ENCODE measurements at places on chromosomes 4 and X.

DNA sequence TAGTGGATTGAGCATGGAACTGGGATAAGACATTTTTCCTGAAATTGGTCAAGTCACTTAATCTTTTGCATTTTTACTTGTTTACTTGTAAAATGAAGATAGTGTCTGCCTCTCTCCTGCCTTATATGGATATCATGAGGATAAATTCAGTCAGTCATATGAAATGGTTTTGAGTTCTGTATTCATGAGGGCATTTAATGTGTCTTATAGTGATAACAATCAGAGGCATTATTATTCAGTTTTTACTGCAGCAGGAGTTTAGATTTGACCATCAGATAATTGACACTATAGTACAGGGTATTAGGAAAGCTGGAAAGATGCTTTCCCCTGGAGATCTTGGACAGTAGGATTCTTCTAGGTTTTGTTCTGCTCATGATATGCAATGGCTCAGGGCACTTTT lies 26.0 kb downstream of the NPNT start:
- DNase-seq = no peak

GRCh38 chrX:130984782-130985181 lies 73.4 kb upstream of the ARHGAP36 start:
- DNase-seq = no peak

DNA sequence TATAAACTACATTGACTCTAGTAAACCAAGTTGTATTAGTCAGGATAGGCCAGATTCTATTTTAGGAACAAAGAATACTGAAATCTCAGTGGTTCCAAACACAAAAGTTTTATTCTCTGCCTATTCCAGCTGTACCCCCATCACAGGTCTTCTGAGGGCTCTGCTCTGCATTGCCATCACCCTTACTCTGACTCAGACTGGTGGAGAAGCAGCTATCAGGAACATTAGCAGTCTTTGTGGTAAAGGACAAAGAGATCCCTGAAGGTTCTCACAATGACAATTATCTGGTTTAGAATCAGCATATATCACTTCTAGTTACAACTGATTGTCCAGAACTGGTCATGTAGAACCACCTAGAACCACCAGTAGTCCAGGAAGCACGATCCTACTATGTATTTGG lies 251.1 kb downstream of the GLUD2 start:
- DNase-seq = no peak

GRCh38 chr4:4859799-4860599 lies 534 bp downstream of the MSX1 start:
- no peak for DNase-seq

GRCh38 chr4:68494688-68495087 lies 47.4 kb downstream of the TMPRSS11E start:
- DNase-seq = no peak

DNA sequence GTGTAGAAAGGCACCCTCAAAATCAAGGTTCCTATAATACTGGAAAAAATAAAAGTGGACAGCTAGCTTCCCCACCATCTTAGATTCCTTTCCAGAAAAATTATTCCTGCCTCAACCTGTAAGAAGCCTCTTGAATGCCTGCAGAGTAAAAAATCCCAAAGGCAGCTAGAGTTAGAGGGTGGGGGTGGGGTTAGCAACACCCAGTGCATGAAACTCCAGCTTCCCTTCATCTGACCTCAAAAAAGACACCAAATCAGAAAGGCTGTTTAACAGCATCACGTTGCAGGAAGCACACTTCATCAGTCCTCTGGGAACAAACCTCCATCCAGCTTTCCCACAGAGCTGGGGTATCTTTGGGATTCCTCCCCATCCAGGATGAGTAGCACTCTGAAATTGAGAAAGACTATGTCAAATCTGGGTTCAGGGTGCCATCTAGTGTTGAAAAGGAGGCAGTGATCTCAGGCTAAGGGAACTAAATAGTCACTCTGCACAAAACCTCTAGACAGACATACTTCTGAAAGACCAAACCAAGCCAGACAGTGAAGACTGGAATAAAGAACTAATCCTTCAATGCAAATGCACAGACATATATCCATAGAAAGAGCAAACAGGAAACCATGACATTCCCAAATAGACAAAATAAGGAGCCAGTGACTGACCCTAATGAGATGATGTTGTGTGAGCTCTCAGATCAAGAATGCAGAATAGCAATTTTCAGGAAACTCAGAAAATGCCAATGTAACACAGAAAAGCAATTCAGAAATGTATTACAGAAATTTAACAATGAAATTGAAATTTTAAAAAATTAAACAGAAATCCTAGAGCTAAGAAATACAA lies 97.9 kb downstream of the ARHGEF9 start:
- DNase-seq = no peak

DNA sequence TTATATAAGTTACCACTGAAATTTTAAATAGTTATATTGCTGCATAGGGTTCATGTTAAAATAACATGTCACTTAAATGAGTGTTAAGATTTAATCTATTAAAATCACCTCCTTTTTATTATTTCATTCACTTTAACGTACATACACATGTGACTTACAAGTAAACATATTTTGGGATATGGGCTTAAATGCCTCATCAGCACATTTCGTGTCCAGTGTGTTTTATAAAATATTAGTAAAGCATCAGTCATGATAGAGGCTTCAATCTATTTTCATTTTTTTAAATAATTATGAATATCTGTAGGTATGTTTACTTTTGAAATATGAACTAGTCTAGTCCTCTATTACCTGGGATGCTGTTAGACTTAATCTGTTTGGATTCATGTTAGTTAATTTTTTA lies 143.6 kb downstream of the NPNT start:
- DNase-seq = no peak

DNA sequence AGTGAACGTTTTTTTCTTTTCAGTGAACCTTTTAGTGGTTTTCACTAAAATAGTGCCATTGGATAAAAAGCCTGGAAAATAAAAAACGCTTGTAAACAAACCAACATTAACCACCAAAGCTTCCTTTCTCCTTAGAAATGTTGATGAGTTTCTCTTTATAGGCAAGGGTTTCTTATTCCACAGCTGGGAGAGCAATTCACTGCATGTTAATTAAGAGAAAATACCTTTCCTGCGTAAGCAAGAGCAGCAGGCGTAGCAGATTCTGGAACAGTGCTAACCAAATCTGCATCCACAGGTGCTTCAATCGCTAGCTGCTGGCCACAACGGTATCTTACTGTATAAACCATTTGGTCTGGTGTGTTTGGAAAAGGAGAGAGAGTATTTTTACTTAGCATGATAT lies 13.3 kb upstream of the AASDH start:
- no peak for DNase-seq

- DNase-seq = no peak
These were observed 24.3 kb downstream of the HS3ST1 start for GRCh38 chr4:11404431-11404830.

DNA sequence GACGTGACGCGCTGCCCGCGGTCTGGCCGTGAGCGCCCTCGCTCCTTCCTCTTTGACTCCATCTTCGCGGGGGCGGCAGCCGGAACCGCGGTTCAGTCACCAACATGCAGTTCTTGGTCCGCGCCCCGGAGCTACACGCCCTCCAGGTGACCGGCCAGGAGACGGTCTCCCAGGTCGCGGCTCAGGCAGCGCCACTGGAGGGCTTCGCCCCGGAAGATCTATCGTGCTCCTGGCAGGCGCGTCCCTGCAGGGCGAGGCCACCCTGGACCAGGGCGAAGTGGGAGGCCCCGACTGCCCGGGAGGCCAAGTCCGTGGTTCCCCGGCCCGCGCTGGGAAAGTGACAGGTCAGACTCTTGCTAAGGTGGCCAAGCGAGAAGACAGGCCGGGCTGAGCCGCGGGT lies 2.9 kb downstream of the TRIML2 start:
- no peak for DNase-seq

DNA sequence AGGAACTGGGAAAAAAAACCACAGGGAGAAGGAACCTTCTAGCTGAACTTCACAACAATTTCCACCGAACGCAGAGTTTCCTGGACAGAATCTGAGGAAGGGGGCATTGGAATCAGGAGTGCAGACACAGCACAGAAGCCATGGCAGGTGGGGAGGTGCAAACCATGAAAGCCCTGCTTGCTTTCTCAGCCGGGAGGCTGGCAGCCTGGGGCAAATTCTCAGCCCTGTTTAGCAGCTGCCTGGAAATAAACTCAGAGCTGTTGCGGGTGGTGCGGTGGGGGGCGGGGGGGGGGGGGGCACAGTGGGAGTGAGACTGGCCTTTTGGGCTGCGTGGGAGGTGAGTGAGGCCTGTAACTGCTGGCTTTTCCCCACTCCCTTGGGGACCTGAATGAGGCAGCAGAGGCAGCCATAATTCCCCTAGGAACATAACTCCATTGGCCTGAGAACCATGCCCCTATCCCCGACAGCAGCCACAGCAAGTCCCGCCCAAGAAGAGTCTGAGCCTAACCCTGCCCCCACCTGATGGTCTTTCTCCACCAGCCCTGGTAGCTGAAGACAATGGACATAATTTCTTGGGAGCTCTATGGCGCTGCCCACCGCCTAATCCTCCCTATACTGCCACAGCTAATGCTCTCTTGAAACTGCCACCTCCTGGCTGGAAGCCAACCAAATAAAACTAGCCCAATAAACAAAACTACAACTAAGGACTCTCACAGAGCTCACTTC lies 176.3 kb downstream of the FAM13A start:
- DNase-seq = no peak

- DNase-seq = no peak
These were observed 13.3 kb downstream of the OFD1 start for GRCh38 chrX:13747836-13748235.

DNA sequence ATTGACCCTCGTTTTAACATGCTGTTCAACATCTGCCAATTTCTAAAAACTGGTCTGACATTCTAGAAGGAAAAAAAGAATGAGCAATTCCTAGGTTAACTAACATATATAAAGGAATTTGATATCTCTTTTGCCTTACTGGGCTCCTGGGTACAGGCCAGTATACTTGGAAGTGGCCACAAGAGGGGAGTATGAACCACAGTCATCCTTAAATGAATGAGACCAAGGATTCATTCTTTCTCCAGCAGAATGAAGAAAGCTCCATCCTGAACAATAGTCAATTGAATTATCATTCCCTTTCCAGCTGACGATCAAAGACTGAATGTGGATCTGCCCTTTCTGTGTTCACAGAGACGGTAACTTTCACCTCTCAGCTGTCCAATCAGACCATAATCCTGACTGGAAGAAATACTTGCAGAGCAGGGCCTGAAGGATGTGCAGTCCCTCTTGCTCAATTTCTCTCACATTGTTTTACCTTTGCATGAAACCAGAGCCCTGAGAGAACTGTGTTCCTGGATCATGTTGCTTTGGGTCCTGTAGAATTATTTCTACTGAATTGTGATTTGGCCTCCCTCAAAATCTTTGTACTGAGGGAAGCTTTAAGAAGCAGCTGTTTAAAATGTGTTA lies 14.8 kb upstream of the SPARCL1 start:
- no peak for DNase-seq

GRCh38 chr4:147736458-147736857 lies 4.6 kb downstream of the ARHGAP10 start:
- DNase-seq = no peak

DNA sequence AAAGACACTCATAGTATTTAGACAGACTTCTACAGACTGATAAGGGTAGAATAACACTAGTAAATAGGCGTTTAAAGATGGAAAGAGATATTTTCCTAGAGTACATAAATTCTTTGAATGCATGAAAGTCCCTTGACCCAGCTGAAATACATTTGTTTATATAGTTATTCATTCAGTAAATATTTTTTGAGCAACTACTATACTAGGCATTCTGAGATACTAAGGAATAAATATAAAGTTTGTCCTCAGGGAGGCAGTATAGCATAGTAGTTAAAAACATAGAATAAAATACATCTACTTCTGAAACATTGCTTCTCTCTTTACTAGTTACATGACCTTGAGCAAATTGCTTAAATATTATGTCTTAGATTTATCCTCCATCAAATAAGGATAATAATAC lies 27.4 kb downstream of the HMGN5 start:
- DNase-seq = no peak

- DNase-seq = no peak
These were observed 3.1 kb upstream of the ANTXR2 start for GRCh38 chr4:80075995-80076675.

DNA sequence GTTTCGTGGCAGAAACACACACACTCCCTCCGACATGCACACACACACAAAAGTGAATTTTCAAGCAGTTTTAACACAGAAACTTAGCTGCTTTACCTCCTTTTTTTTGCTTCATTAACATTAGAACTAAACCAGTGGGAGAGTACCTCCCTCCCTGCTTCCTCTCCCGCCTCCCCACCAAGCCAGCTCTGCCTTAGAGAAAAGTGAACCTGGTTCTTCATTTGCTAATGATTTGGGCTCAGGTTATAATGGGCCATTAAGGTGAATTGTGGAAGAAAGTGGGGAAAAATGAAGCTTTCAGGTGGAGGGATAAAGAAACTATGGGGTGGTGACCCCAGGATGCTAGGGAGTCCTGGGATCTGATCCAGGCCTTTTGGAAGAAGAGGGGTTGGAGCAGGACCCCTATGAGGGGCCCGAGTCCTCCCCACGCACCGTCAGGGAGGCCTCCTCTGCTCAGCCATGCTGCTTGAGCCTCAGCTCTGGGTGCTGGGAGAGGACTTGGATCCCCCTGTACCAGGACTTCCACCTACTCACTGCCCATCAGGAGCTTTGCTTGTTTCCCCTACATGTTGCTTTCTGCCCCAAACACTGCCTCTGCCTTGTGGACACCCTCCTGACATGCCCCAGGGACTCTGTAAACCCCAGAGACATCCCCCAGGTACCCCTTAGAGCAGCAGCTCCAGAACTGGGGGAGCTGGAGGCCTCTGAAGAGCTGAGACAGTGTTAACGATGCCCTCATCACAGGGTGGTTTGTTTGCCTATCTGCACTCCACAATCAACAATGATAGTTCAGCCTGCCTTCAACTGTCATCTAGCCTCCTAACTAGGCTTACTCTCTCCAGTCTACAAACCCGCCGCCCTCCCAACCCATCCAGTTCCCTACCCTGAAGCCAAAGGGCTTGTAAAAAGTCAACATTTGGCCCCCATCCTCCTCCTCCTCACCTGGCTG lies 6.5 kb upstream of the JADE1 start:
- no peak for DNase-seq

DNA sequence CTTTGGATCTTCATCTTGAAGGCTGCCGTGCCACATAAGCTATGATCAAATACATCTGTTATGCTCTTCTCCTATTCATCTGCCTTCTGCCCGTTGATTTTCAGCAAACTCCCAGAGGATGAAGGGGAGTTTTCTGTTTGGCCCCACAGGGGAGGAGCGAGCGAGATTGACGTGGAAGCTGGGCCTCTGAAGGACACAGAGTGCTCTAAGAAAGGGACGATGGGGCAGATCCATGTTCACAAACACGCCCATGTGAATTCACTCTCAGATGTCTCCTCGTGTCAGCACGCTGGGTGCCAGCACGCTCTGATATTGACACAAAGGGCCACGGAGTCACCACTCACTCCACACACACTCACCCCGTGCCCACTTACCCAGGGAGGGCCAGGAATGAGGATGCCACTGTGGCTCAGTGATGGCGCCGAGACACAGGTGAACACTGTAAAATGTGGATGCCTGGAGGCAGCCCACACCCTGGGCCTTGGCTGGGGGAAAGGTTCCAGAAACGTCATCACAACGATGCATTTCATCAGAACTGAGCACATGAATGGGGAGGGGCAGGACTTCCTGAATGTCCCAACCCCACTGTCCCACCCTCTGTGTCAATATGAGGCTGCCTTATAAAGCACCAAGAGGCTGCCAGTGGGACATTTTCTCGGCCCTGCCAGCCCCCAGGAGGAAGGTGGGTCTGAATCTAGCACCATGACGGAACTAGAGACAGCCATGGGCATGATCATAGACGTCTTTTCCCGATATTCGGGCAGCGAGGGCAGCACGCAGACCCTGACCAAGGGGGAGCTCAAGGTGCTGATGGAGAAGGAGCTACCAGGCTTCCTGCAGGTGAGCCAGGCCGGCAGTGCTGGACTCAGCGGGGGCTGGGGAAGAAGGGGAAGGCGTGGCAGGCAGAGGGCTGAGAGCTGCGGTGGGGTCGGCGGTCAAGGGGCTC lies at the start of gene S100P:
Gene S100P (plus strand): TSS at position 648 of the 946 bp plus-strand sequence. CDS start 55 bp downstream, at position 703.
- no peak for DNase-seq
